ENCODE measurements at places on chromosomes 16 and 17.

DNA sequence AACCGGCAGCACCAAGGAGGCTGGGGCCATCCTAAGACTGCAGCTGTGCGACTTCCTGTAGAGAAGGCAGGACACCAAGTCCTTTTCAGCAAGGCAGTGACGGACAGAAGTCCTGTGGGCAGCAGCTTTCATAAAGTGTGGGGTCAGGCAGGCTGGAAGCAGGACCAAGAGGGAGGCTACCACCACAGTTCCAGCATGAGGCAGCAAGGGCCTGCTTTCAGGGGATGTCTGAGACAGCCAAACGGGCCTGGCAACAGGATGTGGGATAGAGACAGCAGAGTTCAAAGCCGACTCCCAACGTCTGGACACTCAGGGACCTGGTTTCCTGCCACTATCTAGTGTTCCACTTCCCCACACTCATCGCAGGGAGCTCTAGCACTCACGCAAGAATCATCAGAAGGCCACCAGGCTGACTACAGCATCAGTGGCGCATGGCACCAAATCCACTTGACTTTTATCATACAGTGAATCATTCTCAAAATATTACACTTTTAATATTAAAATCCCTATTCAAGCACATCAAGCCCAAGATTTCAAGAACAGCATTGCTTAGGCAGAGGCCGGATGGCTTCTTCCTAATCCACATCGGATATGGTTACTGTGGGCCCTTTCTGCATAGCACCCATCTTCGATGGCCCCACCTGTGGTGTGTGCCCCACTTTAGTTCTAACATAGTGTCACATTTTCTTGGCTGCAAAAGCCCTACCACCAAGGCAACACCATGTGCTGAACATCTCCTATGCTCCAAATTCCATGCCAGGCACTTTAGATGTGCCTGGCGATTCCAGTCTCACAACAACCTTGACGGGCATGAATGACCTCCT is 5.2 kb downstream of the USP7 start:
- no peak for DNase-seq

GRCh38 chr17:46736100-46736499 is 82.4 kb downstream of the WNT3 start:
- no peak for DNase-seq

GRCh38 chr17:56914581-56915273 is 878 bp upstream of the TRIM25 start:
- no peak for DNase-seq

GRCh38 chr17:58248955-58249269 is 10.5 kb downstream of the LPO start:
- DNase-seq = no peak

DNA sequence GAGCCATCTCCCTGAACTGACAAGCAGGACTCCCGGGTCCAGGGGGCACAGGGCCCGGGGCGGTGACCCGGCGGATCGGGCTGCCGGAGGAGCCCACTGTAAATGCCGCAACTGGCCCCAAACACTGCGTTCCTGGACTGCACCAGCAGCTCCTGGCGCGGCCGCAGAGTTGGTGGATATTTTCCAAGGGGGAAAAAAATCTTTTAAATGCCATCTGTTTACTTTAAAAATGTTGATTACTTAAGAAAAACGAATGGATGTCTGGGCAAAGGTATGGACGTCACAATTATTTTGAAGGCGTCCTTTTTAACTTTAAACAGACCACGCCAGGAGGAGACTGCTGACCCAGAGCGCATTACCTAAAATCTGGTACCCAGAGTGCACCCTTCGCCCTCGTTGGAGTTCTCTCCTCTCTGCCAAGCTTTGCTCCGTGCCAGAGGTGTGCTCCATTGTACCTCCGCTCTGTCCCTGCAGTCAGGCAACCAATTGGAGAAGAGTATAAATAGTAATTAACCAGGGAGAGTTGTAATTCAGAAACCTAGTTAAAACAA is 3.4 kb downstream of the HS3ST3B1 start:
- no peak for DNase-seq

DNA sequence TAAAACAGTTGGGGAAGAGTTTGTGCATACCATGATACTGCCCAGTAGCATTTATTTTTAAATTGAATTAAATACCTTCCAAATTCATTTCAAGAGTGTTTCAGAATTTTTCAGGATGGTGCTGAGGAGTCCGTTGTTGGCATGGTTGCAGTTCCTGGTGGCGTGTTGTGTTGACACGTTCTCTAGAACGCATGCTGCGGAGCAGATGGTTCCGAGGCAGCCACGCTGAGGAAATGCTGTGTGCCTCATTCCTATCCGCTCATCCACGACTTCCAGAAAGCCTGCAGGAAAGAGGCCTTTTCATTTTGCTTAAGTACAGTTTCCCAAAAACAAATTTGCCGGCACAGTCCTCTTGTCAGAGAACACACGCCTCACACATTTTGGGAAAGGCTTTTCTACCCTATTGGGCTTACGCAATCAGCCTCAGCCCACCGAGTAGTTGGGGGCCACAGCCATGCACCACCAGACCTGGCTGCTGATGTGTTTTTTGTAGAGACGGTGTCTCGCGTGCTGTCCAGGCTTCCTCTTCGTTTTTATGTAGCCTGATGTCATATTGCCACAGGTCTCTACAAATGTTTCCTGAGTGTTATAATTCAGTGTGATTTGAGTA is 32.1 kb upstream of the IL17C start:
- no peak for DNase-seq

GRCh38 chr16:80277182-80277581 is 263.6 kb upstream of the DYNLRB2 start:
- DNase-seq = no peak

DNA sequence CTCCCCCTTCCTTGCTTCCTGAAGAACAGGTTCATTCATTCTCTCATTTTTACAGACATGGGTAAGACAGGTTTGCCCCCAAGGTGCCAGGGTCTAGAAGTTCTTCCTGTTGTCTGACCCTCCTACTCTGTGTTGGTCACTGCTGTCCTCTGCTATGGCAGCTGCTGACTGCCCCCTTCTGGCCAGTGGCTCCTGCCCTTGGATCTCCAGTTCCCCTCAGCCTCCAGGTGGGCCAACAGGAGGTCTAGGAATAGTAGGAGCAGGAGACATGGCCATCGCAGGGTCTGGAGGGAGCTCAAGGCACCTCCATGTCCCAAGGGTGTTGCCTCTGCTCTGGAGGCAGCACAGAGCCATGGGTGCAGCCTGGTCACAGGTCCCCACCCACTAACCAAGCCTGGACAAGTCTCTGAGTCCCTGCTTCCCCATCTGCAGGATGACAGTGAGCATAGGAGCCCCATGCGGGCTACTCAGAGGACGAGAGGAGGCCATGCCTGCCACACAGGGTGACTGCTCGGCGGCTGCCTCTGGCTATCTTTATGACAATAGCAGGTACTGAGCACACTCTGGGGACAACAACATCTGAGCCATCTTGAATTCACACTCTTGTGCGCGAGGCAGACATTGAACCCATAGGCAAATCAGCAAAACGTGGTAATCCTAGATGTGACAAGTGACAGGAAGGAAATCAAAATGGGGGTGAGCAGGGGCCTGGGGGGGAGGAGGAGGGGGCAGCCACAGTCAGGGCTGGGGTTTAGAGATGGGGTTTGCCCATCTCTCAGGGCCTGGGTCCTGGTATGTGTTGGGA is 27.0 kb upstream of the NXPH3 start:
- no peak for DNase-seq

- DNase-seq = no peak
These were observed 161.0 kb upstream of the PMFBP1 start for GRCh38 chr16:72332926-72333325.

All from stimulated activated CD4-positive, alpha-beta T cell treated with anti-CD3 and anti-CD28 coated beads, Interleukin-12 subunit alpha, Interleukin-12 subunit beta, amount 100 ng/mL, for 4 hours (primary cell).